Activated T-helper 1 cell treated with anti-CD3 and anti-CD28 coated beads, Interleukin-2, amount 50 U/mL, for 16 hours (primary cell): ENCODE measurements at places on chromosomes 3 and 15.

GRCh38 chr3:14368146-14368545, 34.3 kb upstream of the SLC6A6 start:
- no peak for DNase-seq

- DNase-seq = no peak
These were observed 35.6 kb downstream of the ABCC5 start for GRCh38 chr3:183981990-183982644.

GRCh38 chr3:159082519-159082918, 280.7 kb downstream of the MFSD1 start:
- DNase-seq = no peak

- no peak for DNase-seq
These were observed 88.3 kb upstream of the ACP3 start for GRCh38 chr3:132228923-132229322.

GRCh38 chr3:37594873-37595783, 266.6 kb upstream of the CTDSPL start:
- no peak for DNase-seq

DNA sequence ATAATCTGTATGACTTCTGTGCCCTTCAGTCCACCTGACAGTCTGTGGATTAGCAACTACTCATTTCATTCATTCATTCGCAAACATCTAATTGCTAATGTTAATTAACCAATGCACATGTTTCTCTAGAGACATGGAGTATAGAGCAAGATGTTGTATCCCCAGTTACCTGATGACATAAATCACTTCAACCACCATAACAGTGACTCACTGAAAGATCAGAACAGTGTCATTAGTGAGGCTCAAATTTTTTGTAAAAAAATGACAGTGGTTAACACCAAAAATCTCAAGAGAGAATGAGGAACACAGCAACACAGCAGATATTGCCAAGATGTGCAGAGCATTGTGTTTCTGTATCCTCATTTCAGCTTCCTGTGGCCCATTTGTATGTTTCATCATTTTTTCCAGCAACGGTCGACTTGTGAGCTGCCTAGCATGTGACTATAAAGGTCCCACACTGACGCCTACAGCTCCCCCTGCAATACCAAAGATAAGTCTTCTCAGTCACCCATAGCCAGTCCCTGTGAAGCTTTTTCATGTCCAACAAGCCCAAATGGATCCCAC, 3.7 kb upstream of the PLD1 start:
- DNase-seq = no peak
